ENCODE measurements at places on chromosomes 16 and 17.

- no peak for DNase-seq
Observed at GRCh38 chr17:5628262-5628661, 44.0 kb upstream of the NLRP1 start.

DNA sequence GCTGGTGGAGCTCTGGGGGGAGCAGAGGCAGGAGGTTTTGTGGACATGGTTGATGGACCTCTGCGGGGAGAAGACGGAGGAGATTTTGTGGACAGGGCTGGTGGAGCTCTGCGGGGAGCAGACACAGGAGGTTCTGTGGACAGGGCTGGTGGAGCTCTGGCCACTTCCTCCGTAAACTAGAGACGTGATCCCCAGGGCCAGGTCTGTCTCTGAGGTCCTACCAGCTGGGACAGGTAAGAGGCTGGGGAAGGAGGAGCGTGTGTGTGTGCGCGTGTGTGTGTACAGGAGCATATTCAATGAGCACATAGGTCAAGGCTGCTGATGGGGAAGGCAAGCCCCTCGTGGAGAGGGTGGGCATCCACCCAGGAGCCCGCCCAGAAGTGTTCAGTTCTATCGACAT, 20.6 kb downstream of the RPH3AL start:
- DNase-seq = no peak

DNA sequence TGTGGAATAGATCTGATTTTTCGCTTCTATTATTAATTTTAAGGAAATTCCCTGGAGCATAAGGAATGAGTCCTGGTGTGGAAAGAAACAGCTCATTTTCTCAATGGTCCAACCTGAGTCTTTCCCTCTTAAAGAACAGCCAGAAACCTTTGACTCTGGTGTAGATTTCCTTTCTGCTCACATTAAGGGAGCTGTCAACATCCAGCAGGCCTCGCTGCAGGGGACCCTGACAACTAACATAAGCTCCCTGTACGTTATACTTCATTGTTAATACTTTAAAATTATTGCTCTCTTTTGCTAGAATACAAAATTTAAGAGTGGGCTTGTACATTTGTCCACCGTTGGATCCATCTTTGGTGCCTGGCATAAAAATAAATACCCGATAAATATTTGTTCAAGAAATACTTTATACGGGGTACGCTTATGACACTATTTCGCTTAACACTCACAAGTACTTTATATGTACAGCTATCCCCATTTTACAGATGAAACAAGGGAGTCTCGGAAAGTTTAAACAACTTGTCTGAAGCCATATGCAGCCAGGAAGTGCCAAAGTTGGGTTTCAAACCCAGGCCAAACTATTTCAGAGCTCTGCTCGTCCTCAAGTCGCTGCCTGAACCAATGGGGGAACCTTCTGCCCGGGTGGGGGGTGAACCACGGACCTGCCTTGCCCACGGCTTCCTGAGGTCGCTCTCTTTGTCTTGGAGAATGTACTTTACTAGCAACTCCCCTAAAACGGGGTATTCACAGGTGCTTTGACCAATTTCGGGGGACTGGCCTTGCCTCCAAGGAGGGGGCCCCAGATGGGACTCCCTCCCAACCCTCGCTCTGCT, 611 bp downstream of the SMARCE1 start:
- DNase-seq = peak; percentile 31

DNA sequence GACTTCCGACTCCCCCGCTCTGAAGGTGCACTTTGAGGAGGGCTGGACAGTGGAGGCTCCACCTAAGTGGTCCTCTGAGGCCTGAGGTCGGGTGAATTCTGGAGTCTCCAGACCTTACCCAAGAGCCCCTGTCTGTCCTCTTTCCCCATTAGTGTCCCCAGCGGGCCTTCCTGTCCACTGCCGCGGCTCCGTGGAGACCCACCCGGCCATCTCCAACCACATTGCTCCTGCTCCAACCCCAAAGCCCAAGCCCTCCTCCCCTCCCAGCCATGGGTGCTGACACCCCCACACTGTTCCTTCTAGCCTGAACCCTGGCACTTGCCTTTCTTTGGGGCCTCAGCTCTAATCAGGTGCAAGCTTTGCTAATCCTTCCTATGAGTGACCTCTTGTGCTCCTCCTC, 283.1 kb upstream of the TNRC6C start:
- DNase-seq = no peak

GRCh38 chr16:69833357-69834282, 71.5 kb downstream of the WWP2 start:
- DNase-seq = peak; percentile 69

DNA sequence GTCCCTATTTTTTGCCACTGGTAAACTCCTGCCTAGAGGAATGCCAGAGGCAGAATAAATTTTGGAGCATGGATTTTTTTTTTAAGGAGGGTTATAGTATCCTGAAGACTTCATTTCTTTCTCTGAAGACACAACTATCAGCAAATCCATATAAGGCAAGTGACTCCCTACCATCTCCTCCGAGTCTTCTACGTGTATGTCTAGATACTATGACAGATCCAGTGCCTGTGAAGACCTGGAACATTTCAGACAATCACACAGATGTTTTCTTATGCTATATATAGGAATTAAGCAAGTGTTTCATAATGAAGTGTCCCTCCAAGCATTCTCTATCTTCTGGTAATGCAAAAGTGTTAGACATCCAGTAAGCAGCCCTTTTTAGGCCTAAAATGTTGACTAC, 255.5 kb upstream of the TBX2 start:
- DNase-seq = no peak

- DNase-seq = no peak
Observed at GRCh38 chr17:79836972-79837887, 2.0 kb downstream of the CBX4 start.

GRCh38 chr16:56246051-56246817, 54.9 kb downstream of the GNAO1 start:
- no peak for DNase-seq

DNA sequence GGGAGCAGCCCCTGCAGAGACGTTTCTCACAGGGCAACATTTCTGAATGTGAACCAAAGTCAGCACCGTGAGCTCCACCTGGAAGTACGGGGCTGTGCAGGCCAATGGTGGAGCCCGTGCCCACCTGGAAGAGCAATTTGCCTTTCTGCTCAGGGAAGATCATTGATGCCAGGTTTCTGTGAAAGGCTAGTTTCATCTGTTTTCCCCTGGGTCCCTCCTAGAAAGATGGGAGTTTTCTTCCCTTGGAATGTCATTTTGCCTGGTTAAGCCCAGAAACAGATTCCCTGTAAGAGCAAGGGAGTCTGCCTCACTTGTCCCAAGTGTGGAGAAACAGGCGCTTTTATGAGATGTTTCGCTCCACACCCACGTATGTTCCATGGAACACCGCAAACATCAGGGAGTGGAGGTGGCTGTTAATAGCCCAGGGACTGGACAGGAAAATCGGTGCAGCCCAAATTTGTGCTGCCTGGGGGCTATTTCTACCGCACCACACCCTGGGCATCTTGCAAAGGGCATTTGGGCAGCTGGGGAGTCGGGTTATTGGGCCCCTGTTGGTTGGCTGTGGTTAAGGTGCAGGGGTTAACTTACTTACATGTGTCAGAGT, 2.6 kb downstream of the SLC6A4 start:
- DNase-seq = no peak

DNA sequence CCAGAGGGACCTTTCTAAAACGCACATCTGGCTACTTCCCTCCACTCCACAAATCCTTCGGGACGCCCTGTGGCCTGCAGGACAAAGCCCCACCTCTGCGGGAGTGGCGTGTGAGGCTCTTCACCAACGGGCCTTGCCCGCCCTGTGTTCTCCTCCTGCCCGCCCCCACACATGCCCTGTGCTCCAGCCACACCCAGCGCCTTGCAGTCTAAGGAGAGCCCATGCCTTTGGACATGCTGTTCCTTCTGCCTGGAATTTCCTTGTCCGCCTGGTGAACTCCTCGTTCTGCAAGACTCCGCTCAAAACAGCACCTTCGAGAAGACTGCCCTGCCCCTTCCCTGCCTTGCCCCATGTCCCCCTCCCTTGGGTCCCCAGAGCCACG, 7.4 kb downstream of the ELOB start:
- DNase-seq = no peak

- DNase-seq = no peak
Observed at GRCh38 chr16:68574479-68574878, 35.4 kb downstream of the ZFP90 start.

DNA sequence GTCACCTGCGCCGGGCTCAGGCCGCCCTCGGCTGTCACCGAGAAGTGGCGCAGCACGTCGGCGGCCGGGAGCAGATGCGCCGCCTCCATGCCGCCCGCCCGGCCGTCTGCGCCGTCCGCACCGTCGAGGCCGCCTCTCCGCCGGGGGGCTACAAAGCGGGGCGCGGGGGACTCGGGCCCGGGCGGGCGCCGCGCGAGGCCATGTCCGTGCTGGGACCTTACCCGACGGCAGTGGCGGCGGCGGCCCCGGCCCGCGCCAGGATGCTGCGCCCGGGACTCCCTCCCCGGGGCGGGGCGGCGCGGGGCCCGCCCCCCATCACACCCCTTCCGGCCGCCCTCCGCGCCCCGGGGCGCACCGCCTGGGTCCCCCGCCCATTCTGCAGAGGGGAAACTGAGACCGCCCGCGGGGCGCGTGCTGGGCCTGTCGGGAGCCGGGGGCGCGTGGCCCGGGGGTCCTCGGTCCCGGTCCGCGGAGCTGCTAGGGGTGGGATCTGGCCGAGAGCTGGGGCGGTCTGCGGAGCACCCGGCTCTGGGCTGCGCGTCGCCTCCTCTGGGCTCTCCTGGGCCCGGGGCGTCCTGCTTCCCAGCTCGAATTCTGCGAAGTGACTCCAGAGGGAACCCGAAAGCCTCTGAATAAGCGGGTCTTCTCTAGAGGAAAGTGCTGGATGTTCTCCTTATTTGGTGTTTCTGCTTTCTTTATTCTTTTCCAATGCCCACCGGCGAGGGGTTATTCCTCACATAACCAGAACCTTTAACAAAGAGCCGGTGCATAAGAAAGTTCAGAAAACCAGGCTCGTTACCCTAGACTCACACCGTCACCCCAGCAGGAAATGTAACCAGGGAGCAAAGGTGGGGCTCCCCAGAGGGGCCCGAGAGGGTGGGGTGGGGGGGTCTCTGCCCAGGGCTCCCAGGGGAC, at the start of gene ATP2A3:
Gene ATP2A3 (minus strand): TSS at position 235 of the 915 bp plus-strand sequence. CDS start 146 bp downstream, at position 89.
- DNase-seq = no peak

- no peak for DNase-seq
Observed at GRCh38 chr17:79616801-79617200, 6.0 kb upstream of the RBFOX3 start.

- DNase-seq = no peak
Observed at GRCh38 chr17:34358631-34359030, 2.4 kb downstream of the CCL13 start.

- DNase-seq = peak; percentile 62
Observed at GRCh38 chr16:64250866-64251265, 871.0 kb downstream of the CDH11 start.

GRCh38 chr17:46038414-46038813, 39.4 kb downstream of the STH start:
- no peak for DNase-seq

DNA sequence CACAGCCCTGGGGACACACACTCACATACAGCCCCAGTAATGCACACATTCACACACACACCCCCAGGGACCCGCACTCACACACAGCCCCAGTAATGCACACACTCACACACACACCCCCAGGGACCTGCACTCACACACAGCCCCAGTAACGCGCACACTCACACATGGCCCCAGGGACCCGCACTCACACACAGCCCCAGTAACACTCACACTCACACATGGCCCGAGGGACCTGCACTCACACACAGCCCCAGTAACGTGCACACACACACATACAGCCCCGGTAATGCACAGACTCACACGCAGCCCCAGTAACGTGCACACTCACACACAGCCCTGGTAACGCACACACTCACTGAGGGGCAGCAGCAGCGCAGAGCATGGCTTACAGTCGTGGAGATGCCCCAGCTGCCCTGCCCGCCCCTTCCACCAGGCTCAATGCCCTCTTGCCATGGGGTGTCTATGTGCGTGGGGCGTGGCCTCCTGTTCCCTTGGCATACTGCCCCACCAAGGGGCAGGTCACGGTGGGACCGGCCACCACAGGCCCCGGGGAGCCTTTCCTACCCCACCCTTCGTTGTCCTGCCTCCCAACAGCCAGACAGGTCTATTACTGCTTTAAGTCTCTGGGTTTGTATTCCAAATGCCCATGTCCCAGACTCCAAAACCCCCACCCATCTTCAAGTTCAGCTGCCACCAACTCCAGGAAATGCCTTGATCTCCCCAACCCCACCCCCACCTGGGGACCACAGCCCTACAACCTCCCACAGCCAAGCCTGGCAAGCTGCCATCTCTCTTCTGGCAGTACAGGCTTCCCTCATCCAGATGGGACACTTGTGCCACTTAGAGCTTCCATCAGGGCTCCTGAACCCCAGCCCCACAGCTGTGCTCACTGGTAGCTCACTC, 2.7 kb downstream of the CCDC102A start:
- no peak for DNase-seq

DNA sequence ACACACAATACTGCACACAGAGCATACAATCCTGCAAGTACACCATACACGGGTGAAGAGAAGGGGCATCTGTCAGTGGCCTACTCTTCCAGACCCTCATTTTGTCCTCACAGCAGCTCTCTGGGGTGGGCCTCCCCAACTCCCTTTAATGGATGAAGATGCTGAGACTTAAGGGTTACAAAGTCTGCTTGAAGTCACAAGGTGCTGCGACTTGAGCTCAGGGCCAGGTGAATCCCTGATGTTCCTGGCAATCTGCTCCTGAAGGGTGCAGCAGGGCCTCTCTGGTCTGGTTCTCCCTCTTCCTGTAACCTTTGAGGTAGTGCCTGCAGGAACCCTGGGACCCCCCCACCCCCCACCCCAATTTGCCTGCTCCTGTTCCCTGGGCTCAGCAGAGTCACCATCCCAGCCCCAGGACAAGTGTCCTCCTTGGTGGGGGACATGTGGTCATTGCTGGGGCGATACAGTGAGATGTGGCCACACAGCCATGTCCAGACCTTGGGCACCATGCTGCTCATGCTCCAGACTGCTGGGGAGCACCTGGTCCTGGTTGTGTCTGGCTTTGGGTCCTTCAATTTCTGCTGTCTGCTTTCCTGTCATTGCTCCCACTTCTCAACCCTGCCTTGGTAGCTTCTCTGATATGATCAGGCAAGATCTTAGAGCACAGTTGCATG, 107.5 kb downstream of the METRNL start:
- no peak for DNase-seq

DNA sequence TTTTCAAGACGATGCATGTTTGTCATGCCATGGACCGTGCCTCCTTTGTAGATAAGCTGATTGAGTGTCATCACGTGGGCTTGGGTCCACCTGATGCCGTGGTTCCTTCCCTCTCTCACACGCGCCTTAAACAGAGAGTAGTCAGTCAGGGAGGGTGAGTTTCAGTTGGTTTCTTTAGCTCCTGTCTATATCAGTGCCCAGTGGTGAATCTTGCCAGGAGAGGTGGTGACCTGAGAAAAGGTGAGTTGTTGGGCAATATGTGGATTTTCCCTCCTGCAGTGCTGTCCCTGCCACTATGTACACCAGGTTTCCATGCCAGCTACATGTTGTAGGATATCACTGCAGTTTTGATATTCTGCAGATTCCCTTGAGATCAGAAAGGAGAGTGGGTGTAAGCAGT, 129.7 kb downstream of the LAT start:
- no peak for DNase-seq

- no peak for DNase-seq
Observed at GRCh38 chr17:82091264-82092066, 6.6 kb downstream of the FASN start.
